Urothelium cell line (cell line): ENCODE measurements at places on chromosomes 16 and 17.
A peak's percentile ranks its signal among the peaks of the same experiment; 100 is the strongest.

GRCh38 chr17:79633993-79634813 lies 23.4 kb upstream of the RBFOX3 start:
- no peak for DNase-seq

GRCh38 chr16:57601801-57602478 lies 26.5 kb upstream of the ADGRG1 start:
- no peak for DNase-seq

DNA sequence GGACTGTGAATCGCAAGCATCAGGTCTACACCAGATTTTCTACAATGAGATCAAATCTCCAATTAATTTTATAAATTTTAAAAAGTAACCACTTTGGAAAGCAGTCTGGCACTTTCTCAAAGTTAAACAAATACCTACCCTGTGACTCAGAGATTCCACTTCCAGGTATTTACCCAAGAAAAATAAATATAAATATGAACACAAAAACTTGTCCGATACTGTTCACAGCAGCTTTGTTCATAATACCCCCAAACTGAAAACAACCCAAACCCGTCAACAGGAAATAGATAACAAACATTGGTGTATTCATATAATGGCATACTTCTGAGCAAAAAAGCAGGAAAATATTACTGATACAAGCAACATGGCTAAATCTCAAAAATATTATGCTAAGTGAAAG lies 12.1 kb downstream of the ZDHHC7 start:
- DNase-seq = no peak

- no peak for DNase-seq
Measured at GRCh38 chr17:40568074-40568836, 3.0 kb upstream of the CCR7 start.

DNA sequence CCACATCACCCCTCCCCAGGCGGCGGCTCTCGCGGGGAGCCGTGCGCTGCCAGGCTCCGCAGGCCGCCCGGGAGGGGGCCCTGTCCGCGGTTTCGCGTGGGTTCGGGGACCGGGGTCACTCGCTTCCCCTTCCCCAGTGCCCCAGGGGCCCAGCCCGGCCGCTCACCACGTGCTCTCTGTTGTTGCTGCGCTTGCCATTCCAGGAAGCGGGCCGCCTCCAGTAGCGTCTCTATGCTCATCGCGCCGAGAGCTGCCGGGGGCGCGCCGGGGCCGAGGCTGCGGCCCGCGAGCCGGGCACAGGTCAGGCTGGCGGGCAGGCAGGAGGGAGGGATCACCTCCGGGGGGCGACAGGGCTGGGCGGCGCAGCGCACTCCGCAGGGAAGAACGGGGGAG lies 390 bp downstream of the MNT start:
- no peak for DNase-seq

- no peak for DNase-seq
Measured at GRCh38 chr16:23771642-23772041, 16.8 kb downstream of the CHP2 start.

DNA sequence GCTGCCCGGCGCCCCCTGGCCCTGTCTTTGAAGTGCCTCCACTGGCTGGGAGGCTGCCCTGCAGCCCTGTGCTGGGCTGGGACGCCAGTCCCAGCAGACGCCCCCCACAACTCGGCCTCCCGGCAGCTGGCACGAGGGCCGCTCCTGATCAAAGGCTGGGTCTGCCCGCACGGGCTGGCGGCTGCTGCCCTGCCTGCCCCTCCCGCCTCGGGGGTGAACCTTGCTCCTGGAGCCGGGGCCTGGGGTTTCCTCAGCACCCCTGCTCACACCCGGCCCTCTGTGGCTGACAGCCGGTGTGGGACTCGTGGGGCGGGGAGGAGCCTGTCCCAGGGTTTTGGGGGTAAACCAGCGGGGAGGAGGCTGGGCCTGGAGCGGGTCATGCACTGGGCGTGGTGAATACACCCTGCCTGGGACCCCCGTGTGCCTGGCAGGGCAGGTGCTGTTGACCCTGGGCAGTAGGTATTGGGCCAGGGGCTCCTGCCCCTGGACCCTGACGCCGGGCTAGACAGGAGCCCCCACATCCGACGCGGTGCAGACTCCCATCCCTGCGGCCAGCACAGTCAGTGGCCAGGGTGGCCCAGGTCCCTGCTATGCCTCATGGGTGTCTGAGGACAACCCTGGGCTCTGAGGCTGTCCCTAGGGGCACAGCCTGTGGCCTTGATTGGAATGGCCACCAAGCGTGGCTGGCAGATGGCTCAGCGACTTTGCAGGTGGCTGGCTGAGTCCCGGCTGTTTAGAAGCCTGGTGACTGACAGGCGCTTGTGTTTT lies 21.7 kb downstream of the CENPX start:
- no peak for DNase-seq

- no peak for DNase-seq
Measured at GRCh38 chr17:27633312-27634025, 2.5 kb downstream of the LGALS9 start.

- DNase-seq = no peak
Measured at GRCh38 chr16:23914946-23915530, 79.3 kb downstream of the PRKCB start.

GRCh38 chr17:79504181-79504605 lies 106.7 kb downstream of the RBFOX3 start:
- DNase-seq = no peak

DNA sequence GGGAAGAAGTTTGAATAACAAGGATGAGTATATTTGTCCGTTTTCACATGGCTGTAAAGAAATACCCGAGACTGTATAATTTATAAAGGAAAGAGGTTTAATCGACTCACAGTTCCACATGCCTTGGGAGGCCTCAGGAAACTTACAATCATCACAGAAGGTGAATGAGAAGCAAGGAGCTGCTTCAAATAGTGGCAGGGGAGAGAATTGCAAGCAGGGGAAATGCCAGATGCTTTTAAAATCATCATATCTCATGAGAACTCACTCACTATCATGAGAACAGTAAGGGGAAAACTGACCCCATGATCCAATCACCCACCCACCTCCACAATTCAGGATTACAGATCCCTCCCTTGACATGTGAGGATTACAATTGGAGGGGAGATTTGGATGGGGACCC lies 212.8 kb upstream of the CDH8 start:
- no peak for DNase-seq

DNA sequence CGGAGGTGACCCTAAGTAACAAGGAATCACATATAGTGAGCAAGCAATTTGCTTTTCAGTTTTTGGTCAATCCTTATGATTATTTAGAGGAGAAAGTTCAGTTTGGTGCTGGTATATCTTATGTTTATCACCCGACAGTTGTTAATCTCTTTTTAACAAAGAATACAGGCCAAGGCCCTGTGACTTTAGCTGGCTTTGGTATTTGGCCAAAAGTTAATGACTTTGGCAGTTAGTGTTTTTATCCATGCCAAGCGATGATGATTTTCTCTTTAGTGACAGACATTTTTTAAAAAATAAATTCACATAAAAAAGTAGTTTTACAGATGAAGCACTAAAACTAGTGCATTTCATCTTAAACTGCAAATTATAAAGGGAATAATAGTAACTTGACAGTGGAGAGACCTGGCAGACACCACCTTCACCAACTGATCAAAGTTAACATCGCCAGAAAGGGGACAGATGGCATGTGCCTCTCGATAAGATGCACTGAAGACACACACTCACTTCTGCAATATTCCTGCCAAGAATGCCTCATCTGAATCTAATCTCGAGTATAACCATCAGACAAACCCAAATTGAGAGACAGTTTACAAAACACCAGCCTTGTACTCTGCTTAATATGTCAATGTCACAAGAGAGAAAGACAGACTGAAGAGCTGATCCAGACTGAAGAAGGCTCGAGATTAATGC lies 6.9 kb downstream of the DEXI start:
- DNase-seq = no peak

GRCh38 chr17:67272312-67273047 lies 27.5 kb upstream of the HELZ start:
- peak; percentile 48 for DNase-seq

- no peak for DNase-seq
Measured at GRCh38 chr17:9237661-9238301, 216.5 kb downstream of the NTN1 start.

DNA sequence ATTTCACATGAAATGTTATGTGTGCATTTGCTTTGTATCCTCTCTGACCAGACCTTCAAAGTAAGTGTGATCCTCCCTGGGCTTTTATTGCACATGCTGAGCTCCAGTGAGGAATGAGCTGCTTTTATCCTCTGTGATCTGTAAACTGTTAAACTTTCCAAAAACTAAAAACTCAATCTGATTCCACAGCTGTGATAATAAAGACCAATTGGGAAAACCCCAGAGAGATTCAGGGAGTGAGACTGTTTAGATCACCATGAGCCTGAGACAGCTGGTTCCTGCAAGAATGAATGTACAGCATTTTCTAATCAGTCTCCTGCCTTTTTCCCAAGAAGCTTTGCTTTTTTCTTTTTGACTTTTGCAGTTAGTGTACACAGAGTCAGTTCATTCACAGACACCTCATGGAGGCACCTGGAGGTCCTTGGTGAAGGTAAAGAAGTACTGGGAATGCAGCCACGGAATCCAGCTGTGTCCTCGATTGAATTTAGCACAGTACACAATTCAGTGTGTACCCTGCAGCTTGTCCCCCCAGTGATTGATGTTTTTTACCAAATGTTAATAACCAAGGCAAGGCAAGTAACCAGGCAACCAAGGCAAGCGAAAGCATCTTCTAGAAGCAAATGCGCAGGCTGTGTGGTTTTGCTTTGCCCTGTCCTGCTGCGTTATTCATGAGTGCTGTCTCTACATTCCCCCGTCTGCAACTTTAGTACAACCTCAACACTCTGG lies 182.6 kb downstream of the LGALS9B start:
- no peak for DNase-seq

- DNase-seq = no peak
Measured at GRCh38 chr17:67884741-67885140, 59.4 kb downstream of the BPTF start.

GRCh38 chr17:64599187-64599676 lies 62.9 kb downstream of the SMURF2 start:
- DNase-seq = no peak

- no peak for DNase-seq
Measured at GRCh38 chr16:27640277-27640600, 90.3 kb downstream of the KATNIP start.

DNA sequence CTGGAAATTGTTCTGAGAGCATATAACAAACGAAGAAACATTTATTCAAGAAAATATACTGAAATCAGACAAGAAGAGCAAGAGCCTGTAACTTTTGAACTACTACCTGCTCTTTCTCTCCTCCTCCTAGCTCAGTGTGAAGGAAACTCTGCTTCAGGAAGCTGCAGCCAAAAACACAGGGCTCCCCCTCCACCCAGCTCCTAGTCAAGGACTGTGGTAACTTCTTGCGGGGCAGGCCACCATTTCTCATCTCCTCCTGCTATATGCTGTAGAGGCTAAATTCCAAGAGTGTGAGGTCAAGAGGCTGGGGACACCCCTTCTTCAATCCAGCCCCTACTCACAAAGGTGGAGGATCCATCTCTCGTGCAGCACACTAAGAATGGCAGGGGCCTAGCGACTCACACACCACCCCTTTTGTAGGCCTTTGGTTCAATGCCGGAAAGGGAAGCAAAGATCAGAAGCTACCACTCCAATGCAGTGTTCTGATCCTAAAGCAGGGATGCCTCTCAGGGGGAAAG lies 74.6 kb downstream of the ITFG1 start:
- DNase-seq = no peak

- DNase-seq = no peak
Measured at GRCh38 chr16:67287960-67288359, 8.6 kb downstream of the PLEKHG4 start.

GRCh38 chr16:79814124-79814523 lies 213.6 kb upstream of the MAF start:
- DNase-seq = no peak
